ENCODE measurements at places on chromosomes 4 and X.

DNA sequence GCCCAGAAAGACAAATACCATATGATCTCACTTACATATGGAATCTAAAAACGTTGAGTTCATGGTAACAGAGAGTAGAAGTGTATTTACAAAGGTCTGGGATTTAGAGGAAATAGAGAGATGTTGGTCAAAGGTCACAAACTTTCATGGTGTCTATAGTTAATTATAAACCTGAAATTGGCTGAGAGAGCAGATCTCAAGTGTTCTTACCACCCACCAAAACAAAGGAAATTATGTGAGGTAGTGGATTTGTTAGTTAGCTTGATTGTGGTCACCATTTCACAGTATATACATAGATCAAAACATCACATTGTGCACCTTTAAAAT is 186.8 kb downstream of the NWD2 start:
- no peak for DNase-seq

GRCh38 chr4:172287117-172287516 is 473.9 kb downstream of the GALNTL6 start:
- no peak for DNase-seq

GRCh38 chr4:155878611-155879010 is 12.5 kb upstream of the ASIC5 start:
- no peak for DNase-seq

DNA sequence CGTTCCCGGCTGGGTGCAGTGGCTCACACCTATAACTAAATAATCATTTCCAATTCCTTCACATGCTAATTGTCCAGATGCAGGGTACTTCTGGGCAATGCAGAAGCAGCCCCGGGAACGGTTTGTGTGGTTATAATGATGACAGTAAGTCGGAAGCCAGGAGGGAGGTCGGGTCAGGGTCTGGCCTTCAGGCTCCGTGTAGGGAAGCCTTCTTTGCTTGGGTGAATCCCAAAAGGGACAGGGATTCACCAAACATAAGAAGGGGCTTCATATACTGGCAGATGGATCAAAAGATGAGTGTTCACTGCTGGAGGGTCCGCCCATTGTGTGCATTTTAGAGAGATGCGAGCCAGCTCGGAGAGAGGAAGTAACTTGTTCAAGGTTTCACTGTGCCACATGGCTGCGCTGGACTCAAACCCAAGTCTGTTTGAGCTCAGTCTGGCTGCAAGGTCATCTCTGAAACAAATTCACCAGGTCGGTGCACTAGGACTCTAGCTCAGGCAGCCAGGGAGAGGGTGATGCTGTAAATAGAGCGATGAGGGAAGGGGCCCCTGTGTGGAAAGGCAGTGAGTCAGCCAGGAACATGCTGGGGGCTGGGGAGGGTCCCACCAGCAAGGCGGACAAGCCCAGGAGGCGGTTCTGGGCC is 4.8 kb upstream of the KIAA0232 start:
- DNase-seq: no peak

DNA sequence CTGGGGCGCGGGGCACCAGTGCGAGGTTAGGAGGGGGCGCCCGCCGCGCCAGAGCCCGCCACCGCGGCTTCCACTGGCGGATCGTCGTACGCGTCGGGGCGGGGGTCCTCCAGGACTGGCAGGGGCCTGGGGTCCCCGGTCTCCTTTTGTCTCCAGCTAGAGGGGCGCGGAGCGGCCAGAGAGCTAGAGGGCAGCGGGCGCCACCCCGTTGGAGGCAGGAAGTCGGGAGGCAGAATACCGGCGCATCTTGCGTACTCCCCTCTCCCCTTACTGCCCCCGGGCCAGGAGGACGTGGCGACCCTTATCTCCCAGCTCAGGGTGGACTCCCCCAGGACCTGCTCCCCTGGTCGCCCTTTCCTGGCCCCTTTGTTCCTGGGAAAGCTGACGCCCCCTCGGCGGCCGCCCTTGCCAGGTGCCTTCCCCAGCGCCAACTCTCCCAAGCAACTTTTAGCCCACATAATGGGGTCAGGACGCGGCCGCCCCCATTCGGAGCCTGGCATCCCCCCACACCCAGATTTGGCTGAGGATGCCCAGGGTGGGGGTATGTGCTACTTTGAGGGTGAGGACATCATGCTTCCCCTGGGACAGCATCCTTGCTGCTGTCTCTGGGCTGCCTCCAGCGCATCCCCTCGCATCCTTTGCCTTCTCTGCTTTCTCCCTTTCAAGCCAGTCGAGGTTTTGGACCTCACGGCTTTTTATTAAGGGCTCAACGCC is 933 bp downstream of the CNKSR2 start:
- DNase-seq: no peak

- no peak for DNase-seq
Measured at GRCh38 chr4:8092282-8092681, 66.3 kb downstream of the ABLIM2 start.

DNA sequence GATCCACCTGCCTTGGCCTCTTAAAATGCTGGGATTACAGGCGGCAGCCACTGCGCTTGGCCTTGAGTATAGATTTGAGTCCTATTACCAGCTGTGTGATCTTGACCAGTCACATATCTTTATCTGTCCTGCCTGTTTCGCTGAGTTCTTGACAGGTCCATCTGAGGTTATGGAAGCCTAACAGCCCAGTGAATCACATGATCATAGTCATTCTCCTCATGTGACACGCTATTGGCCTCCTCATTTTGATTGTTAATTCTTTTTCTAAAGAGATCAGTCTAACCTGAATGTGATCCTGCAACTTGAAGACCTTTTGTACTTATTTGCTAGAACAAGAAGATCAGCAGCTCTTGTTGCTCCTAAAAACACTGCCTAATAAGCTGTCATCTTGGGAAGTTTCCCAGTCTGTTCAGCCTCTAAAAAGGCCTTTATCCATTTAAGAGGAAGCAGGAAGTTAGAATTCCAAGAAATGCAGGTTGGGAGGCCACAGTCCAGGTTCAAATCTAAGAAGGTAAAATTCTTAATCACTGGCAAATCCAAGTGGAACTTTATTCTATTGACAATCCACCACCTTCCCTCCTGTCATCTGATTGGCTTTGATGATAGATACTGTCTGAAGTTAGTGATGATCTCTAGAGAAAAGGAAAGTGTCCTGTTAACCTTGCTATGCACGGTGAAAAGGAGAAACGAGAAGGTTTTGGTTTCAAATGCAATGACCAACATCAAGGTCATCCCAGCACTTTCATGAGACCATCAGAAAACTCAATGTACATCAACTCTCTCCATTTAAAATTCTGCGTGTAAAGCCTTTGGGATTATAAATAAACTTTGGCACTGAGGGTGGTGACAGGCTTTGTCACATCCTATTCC is 86.9 kb downstream of the CHRNA9 start:
- no peak for DNase-seq

DNA sequence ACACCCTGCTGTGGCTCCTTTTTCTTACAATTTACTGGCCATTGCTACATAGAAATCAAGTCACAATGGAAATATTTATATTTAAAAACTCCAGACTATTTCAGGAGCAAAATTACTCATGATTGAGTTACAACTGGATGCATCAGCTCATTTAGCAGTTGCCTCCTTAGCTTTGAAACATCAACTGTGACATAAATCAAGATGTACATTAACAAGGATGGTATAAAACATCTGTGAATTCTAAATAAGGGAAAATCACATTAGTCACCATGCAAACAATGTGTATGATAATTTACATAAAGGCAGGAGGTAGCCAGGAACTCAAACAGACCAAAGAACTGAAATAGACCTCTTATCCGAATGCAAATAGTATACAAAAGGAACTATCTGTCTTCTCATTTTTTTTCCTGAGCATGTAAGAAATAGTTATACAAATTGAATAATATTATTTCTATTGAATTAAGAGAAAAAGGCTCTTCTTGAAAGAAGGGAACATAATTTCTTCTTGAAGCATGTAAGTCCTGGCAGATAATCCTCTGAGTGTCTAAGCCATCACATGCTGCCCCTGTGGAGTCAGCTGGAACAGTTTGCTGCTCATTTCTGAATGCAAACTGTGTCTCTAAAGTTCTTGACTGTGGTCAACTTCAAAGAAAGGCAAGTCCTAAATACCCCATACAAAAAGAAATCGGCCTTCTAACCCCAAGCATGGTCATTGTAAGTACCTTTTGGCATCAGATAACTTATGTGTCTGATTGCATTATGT is 151.2 kb downstream of the NAA11 start:
- DNase-seq: no peak

- DNase-seq: no peak
Measured at GRCh38 chr4:126869967-126870366, 762.8 kb upstream of the INTU start.

- DNase-seq: no peak
Measured at GRCh38 chrX:149682031-149682430, 29.8 kb upstream of the MAGEA11 start.

- DNase-seq: no peak
Measured at GRCh38 chr4:12881945-12882584, 602.1 kb downstream of the RAB28 start.

- DNase-seq: no peak
Measured at GRCh38 chr4:139672215-139672614, 6.6 kb downstream of the MGST2 start.

GRCh38 chr4:48904101-48904500 is 2.5 kb downstream of the OCIAD2 start:
- no peak for DNase-seq

DNA sequence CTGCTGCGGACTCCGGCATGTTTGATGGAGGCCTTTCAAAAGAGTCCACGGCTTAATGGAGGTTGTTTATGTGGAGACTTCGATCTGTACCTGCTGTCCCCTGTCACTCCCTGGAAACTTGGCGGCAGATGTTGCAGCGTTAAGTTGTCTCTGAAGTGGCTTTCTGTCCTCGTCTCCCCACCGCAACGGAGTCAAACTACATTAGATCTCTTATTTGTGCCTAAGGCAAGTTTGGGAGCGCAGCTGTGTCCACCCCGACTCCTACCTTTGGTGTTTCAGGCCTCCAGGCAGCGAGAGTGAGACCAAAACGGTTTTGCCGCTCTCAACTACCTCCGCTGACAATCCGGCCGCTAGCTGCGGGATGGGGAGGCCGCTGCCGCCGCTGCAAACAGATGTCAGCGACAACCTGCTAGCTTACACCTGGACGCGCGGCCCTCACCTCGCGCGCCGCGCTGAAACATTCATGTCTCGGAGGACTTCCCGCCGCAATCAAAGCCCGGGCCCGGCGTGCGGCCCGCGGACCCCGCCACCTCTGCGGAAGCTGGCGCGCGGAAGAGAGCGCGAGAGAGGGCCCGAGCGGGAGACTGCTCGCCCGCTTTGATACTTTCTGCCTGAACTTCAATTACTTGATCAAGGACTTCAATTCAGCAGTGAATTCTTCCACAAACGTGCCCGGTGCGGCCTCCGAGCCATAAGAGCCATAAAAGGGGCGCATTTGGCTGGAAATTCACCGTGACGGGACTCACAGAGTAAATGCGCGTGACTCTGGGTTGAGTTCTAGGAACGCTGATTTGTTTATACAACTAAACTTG is 108.4 kb downstream of the ANTXR2 start:
- no peak for DNase-seq

DNA sequence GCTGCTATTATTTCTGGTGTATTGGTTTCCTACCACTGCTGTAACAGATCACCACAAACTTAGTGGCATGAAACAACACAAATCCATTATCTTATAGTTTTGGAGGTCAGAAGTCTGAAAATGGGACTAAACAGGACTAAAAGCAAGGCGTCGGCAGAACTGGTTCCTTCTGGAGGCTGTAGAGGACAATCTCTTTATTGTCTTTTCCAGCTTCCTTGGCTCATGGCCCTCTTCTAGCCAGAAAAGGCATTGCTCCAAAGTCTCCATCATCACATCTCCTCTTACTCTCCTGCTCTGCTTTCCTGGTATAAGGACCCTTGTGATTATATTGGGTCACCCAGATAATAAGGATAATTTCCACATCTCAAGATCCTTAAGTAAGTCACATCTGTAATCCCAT is 121.9 kb downstream of the CLCN4 start:
- DNase-seq: no peak

- DNase-seq: no peak
Measured at GRCh38 chr4:26273616-26273980, 47.2 kb upstream of the RBPJ start.

DNA sequence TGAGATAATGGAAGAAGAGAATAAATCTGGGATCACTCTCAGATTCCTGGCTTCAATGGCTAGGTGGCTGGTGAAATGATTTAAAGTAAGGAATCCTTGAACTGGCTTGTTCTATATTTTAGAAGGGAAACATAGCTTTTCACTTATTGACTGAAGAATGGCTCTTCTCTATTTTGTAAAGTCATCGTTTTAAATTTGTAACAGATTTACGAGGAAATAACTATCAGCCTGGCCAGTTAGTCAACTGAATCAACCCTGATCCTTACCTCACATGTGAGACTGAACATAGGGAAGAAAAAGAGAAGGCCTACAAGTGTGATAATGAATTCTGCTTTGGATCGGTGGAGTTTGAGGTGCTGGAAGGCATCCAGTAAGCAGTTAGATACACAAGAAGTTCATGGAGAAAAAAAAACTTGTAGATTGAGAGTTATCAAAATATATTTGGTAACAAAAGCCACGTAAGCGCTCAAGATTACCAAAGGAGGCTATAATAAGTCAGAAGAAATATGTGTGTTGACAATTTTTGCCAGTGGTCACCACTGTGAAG is 12.0 kb downstream of the AREG start:
- DNase-seq: no peak
